Renal cortex interstitium (tissue), 15 donors: ENCODE measurements at places on chromosomes 3 and 15. TPM values are rescaled to one million over a fixed set of nuclear protein-coding genes. Genes with fewer than 3 reads are reported as not detected.
A peak's percentile ranks its signal among the peaks of the same experiment; 100 is the strongest.

- DNase-seq: no peak
Measured at GRCh38 chr3:8851703-8852102, 82.3 kb upstream of the OXTR start.

DNA sequence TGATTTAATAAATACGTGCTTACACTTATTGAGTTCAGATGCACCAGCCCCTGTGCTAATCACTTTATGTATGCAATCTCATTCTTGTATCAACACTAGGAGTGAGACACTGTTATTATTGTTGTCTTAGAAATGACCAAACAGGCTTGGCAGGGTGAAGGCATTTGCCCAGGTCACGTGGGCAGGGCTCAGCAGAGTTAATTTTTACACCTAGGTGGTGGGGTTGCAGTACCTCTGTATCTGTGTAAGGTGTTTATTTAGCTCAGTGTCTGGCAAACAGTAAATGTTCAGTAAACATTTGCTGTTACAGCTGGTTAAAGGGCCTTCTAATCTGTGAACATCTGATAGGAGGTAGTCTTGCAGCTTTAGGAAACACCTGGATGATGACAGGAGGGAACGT is 200.0 kb downstream of the CACNA2D3 start:
- DNase-seq: no peak

- DNase-seq: no peak
Measured at GRCh38 chr15:98195796-98196195, 235.3 kb downstream of the ARRDC4 start.

Gene EOMES
- polyA plus RNA-seq: 0.16 TPM

DNA sequence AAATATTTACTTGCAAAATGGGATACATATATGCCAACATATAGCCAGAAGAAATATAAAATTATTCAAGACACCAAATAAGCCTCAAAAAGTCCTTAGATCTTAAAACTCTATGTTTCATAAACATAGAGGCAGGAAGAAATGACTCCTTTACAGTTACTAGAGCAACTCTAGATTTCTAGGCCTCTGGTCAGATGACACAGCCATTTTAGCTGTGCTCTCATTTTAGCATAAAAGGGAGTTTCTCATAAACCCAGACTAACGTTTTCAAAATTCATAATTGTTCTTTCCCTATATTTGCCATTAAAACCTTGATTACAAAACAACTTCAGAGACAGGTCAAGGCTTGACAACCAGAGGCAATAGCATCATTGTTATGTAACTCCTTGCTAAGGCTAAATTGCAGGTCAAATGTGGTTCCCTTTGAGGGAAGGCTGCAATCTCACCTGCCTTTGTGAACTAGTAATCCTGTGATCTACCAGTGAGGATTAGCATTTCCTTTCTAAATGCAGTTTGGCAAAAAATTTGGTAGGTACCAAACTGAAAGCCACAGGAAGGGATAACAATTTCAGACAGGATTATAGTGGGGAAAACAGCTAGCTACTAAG is 8.2 kb downstream of the THOC7 start:
- DNase-seq: no peak

Gene TRH
- polyA plus RNA-seq: 0.63 TPM

GRCh38 chr3:5731100-5731499 is 543.6 kb downstream of the EDEM1 start:
- DNase-seq: no peak

GRCh38 chr15:70596354-70597055 is 166.9 kb downstream of the UACA start:
- no peak for DNase-seq

DNA sequence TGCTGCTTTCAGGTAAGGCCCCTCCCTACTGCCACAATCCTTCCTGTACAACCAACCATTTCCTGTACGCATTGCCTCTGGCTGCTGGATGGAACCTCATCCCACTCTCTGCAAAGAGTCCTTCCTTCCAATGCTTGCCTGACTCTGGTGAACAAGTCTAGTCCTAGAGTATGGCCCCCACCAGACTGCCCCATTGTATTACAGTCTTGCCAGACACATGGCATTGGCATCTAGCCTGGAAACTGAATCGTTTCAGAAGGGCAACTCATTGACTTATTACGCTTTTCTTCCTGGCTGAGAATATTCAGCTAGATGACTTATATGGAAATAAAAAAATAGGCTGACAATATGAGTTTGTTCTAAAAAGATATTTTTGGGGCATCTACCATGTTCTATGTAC is 170.3 kb downstream of the SUCLG2 start:
- no peak for DNase-seq

DNA sequence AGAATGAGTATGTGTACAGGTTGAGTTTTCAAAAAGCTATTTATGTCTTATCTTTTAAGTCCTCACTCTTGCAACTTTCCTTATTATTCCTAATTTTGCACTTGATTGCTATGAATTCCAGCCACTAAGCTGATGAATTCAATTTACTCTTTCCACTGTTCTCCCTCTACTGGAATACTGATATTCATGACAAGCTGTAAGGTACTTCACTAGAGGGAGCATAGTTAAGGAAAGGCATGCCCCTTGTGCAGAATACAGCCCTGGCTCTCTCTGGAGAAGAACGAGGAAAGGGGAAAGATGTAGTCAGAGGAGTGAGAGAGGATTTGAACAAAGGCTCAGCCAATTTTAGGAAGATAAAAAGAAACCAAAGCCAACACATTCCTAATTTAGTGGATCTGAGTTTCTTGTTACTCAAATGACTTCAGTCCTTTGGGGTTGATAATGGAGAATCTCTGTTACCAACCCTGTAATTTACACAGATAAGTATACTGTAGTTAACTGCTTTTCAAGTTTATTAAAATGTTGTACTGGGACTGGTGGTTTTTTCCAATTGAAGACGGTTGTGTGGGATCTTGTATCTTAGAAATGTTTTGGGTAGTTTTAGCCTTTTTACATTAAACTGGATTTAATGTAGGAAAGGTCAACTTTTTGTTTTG is 4.0 kb downstream of the SCAANT1 start:
- no peak for DNase-seq

GRCh38 chr3:56810577-56811545 is 9.1 kb upstream of the ARHGEF3 start:
- no peak for DNase-seq

DNA sequence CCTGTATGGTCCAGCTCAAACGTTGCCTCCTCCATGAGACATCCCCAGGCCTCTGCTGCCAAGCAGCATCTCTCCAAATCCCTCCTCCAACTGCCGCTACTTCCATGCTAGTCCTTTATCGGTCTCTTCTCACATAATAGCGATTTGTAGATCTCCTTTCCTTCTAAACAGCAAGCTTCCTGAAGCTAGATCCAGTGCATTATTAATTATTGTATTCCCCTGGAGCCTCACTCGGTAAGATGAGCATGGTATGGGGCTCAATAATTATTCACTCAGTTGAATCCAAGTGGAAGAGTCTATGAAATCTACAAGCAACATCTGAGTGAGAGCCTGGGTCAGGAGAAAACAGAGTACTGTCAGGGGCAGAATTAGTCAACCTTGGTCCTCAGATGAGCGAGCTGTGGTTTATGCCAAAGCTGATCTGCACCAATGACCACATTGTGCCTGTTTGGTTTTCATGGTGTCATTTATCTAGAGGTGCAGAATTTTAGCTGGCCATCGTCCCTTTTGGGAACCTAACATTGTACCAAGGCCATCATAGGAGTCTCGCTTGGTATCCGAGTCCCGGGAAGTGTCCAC is 93.8 kb upstream of the UBE2E1 start:
- no peak for DNase-seq

GRCh38 chr3:159813822-159814531 is 174.7 kb upstream of the IL12A start:
- DNase-seq: no peak

Gene SPINK8
- 0.61 TPM for polyA plus RNA-seq

Gene RHOV
- polyA plus RNA-seq: 1.4 TPM

GRCh38 chr3:32780735-32781210 is 37.0 kb upstream of the TRIM71 start:
- peak; percentile 69 for DNase-seq

- peak; percentile 22 for DNase-seq
Measured at GRCh38 chr15:38514601-38515000, 50.0 kb downstream of the RASGRP1 start.

DNA sequence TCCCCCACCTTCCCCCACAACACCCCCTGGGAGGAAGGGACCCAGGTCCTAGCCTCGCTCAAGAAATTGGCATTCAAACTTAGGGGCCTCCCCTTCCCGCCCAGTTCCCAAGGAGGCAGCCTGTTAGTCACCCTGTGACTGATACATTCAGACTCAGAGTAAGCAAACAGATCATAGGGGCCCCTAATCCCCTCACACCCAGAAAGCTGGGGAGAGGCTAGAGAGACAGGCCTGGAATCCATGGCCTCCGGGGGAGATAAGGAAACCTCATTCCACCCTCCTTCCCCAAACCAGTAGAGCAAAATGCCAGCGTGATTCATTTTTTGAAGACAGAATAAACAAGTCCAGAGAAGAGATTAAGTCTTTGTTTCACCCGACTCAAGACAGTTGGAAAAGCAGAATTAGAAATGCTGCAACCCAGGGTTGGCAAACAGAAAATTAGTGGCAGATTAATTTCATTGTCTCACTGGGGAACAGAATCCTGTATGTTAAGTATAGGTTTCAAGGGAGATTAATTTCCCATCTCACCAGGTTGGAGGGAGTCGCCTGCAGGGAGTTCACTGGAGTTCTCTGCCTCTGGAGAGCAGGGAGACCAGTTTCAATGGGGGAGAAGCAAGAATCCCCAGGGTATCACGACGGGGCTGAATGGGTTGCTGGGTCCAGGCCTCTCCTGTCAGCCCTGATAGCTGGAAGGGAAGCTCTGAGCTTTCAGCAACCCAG is 268.3 kb downstream of the UACA start:
- no peak for DNase-seq

DNA sequence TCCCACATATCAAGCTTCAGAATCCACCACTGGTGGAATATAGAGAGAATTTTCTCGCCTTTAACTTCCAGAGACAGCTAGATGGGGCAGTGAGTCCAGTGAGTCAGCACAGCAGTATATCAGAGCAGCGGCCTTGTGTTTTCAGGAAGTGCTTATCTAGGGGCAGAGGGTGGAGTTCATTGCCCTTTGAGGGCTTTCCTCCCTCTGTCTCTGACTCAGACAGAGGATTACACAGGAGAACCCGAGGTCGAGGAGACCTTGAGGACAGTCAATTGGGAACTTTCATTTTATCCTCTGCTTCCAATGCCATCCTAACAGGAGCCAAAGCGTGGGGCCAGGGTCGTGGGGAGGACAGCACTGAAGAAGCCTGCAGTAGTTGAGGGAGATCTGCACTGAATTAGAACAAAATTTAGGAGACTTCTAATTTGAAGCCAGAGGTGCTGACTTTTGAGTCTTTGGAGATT is 109.6 kb upstream of the UMPS start:
- no peak for DNase-seq

Gene RAD54L2
- 15.4 TPM for polyA plus RNA-seq

GRCh38 chr15:70650567-70651302 is 112.6 kb downstream of the UACA start:
- no peak for DNase-seq

- DNase-seq: no peak
Measured at GRCh38 chr3:156723182-156723619, 48.8 kb downstream of the TIPARP start.

GRCh38 chr15:78909791-78910228 is 35.0 kb downstream of the CTSH start:
- DNase-seq: peak; percentile 31

Gene CNTN6
- polyA plus RNA-seq: 3.7 TPM

Gene CACNA2D3
- polyA plus RNA-seq: 1.7 TPM

GRCh38 chr3:14305324-14305723 is 97.1 kb upstream of the SLC6A6 start:
- DNase-seq: no peak

GRCh38 chr3:158226429-158226828 is 116.5 kb downstream of the RSRC1 start:
- DNase-seq: no peak

- DNase-seq: no peak
Measured at GRCh38 chr15:84818261-84819131, 1.3 kb downstream of the ALPK3 start.

DNA sequence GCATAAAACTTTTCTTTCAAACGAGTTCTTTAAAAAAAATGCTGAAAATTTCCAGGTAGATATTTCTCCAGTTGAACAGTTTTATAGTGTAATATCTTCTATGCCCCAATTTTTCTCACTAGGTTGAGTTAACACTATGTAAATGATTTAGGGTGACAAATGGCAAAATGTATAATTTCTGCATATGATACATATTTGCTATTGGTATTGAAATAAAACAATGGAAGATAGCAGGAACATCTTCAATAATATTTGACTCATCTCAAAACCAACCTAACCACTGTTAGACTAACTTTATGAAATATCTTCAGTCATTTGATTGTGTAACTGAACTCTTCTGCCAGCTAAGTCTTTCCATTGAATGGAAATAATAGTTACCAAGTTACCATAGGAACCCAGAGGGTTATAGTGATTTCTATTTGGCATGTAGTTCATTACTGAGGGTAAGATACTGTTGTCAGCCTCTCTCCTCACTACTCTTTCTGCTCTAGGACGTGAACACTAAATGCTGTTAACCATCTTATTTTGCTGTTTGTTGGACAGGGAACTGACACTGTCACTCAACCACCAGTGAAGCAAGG is 824.7 kb upstream of the NECTIN3 start:
- DNase-seq: no peak

DNA sequence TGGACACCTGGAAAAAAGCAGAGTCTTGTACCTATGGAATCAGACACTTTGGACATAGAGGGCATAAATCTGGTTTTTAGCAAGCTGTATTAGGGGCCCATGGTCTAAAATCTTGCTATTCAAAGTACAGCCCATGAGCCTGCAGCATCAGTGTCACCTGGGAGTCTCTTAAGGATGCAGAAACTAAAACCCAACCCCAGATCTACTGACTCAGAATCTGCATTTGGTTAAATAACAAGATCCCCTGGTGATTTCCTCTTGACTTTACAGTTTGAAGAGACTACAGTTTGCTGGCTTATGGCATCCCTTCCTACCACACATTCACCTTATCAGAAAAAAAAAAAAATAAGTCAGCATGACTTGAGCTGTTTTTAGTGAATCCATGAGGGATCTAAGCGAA is 74.9 kb upstream of the NR2F2 start:
- DNase-seq: no peak

DNA sequence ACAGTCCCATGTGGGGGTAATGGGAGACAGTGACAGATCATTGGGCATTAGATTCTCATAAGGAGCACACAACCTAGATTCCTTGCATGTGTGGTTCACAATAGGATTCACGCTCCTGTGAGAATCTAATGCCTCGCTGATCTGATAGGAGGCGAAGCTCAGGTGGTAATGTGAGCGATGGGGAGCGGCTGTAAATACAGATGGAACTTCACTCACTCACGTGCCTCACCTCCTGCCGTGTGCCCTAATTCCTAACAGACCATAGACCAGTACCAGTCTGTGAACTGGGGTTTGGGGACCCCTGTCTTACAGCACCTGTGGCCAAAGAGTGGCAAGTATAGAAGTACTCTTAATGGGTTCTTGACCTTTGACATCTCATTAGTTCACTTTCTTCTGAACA is 554.7 kb downstream of the FOXP1 start:
- no peak for DNase-seq

- no peak for DNase-seq
Measured at GRCh38 chr15:84908564-84908963, 24.1 kb downstream of the SLC28A1 start.

Gene CGNL1
- 65.1 TPM for polyA plus RNA-seq

Gene MORF4L1
- 691 TPM for polyA plus RNA-seq

GRCh38 chr3:186643493-186643892 is 3.3 kb downstream of the FETUB start:
- DNase-seq: no peak

GRCh38 chr15:99052205-99052604 is 44.6 kb upstream of the PGPEP1L start:
- DNase-seq: no peak
